Common myeloid progenitor, CD34-positive (primary cell): ENCODE measurements at places on chromosomes 1 and 21.

DNA sequence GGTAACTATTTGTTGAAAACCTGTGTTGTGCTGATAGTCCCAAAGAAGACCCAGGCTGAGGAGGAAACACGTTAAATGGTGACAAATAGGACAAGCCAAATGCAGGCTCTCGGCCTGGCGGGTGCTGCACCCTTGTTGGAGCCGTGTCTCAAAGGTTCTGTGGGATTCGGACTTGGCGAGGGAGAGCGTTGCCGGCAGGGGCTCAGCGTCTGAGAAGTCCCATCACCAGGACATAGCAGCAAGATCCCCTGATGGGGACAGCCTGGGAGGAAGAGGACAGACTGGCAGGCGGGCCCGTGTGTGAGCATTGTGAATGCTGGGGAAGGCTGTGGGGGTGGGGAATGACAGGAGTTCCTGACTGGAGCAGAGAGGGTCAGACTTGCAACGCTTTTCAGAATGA is 142.5 kb downstream of the PGBD5 start:
- no peak for DNase-seq

DNA sequence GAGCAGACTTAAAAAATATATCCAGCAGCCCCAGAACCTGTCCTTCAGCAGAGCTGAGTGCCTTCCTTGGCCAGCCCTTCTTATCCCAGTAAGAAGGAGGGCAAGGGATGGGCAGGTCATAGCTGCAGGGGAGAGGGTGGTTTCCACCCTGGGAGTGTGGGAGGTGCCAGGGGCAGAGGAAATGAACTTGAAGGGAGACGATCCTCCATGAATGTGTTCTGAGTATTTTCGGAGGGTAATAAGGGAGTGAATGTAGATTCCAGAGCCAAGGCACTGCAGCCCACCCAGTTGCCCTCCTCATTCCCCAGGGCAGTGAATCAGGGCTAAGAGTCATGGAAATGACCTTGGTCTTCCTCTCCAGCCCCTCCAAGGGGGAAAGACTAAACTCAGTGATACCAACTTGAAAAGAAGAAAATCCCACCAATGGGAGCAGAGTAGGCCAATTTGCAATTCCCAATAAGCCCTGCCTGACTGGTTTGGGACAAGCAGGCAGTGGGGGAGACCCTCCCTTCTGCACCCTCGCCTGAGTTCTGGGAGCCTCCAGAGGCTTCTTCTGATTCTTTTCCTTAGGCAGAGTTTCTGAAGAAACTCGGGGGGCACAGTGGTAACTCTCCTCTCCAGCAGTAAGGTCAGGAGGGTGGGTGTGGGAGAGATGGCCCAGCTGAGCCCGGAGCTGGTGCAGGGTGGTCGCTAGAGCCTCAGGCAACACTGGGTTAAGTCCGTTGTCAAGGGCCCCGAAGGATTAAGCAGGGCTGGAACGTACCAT is 4.2 kb downstream of the MYOG start:
- DNase-seq = no peak

DNA sequence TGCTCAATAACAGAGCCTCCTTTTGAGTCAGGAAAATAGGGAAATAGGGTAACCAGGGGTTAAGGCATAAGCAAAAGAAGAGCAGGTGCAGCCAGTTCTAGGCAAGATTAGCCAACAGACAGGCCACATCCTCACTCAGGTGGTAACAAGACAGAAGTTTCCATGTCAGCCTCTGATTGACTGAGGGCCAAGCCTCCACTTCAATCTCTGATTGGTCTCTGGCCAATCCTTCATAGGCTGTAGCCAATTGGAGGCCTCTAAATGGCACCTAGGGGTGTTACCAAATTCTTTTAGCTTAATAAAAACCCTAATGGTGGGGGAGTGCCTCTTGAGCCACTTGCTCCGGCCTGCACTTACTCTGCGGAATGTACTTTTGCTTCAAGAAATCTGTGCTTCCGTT is 37.2 kb downstream of the LACTBL1 start:
- DNase-seq = no peak

GRCh38 chr1:233479110-233479890 is 134.6 kb upstream of the KCNK1 start:
- no peak for DNase-seq

- DNase-seq = no peak
Observed at GRCh38 chr1:154813846-154814505, 56.1 kb downstream of the KCNN3 start.

GRCh38 chr1:67688526-67689219 is 3.7 kb downstream of the GADD45A start:
- peak; percentile 78 for DNase-seq
